ENCODE measurements at places on chromosomes 7 and 10.

DNA sequence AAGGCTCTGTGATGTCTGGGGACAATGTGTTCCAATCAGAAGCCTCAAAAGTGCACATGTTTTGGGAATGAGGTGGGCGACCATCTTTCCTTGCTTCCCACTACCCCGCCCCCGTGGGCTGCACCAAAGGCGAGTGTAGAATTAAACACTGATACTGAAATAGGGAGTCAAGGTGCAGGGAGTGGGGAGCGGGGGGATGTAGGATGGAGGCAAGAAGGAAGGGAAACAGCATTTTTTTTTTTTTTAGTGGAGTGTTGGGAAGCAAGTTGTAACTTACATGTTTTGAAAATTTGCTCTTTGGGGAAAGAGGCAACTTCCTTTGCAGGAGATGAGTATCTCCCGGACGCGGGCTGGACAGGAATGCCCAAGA, 484 bp upstream of the DLX5 start:
- no peak for DNase-seq

DNA sequence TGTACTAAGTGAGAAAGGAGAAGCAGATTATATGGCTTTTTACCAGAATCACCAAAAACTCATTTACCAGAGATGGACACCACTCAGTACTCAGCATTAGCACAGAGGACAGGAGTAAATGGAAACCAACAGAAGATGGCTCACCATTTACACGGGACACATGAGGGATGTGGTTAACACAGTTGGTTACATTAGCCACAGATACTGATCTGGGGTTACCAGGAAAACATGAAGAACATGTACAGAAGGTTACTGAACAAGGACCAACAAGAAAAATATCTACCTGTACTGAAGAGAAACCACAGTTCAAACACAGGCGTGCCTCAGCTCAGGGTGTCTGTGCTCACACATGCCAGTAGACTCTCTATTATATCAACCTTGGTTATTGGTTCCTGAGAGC, 1285.8 kb upstream of the SORCS1 start:
- DNase-seq, result no peak

GRCh38 chr10:17056781-17057428, 72.7 kb downstream of the CUBN start:
- no peak for DNase-seq

GRCh38 chr10:133283931-133284330, 7.3 kb upstream of the ADAM8 start:
- no peak for DNase-seq

DNA sequence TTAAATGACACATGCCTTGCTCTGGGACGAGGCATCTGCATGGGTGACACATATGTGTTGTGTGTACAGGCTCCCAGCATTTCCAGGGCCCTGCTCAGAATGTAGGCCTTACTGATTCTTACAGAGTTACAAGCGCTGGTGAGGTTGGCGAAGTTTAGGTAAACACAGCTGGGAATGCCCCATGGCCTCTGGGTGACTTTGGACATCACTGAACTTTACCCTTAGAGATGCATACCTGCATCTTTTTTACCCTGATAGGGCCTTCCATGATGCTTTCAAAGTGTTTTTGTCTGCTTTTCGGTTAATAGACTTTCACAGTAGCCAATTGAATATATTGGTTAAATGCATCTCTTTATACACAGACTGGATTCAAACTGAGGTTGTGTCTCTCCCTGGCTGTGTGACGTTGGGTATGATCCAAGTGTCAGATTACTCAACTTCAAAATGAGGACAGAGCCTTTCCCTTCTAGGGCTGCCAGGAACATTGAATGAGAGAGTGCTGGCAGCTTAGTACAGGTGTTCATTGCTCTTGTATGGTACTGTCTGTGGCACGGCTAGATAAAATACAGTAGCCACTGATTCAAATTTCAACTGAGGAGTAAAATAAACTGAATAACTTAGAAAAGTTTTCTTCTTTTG, 29.5 kb downstream of the EGFR start:
- DNase-seq, result no peak

GRCh38 chr10:8369666-8370065, 315.2 kb downstream of the GATA3 start:
- DNase-seq, result peak; percentile 32

- no peak for DNase-seq
Observed at GRCh38 chr10:33706746-33707145, 372.3 kb upstream of the NRP1 start.

DNA sequence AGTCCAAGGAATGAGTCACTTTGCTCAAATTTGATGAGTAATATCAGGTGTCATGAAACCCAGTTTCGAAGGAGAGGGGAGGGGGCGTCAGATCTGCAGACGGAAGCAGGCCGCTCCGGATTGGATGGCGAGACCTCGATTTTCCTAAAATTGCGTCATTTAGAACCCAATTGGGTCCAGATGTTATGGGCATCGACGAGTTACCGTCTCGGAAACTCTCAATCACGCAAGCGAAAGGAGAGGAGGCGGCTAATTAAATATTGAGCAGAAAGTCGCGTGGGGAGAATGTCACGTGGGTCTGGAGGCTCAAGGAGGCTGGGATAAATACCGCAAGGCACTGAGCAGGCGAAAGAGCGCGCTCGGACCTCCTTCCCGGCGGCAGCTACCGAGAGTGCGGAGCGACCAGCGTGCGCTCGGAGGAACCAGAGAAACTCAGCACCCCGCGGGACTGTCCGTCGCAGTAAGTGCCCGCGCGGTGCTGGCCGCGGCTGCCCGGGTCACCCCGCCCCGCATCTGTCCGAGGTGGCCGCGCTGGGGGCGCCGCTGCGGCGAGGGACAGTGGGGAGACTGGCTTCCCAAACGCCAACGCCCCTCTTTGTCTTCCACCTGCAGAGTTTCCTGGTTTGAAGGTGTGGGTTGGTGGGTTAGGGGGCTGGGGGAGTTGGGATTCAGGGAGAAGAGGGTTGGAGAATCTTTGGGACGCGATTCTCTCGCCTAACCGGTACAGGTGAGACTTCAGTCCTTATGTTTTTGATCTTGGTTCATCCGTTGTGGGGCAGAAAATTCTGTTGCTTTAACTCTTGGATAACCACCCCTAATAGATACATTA, at the start of gene TAC1:
Gene TAC1, plus strand, starts transcription at position 351 of the 829 bp plus-strand sequence. CDS start 527 bp downstream, outside the sequence.
- DNase-seq, result peak; percentile 2

DNA sequence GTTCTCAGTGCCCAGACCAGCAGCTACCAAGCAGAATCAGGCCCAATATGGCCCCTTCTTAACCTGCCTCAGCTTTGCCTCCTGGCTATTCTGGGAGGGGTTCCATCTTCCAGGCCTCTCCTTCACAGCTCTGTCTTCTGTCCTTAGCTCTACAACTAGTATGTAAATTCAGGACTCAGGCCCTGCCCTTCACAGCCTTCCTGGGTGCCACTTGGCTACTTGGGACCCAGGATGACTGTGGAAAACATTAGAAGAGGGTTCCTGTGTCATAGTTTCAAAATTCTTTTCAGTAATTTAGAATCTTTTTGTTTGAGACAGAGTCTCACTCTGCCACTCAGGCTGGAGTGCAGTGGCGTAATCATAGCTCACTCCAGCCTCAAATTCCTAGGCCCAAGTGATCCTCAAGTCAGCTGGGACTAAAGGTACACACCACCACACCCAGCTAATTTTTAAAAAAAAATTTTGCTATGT, 33.2 kb upstream of the PAPSS2 start:
- no peak for DNase-seq

DNA sequence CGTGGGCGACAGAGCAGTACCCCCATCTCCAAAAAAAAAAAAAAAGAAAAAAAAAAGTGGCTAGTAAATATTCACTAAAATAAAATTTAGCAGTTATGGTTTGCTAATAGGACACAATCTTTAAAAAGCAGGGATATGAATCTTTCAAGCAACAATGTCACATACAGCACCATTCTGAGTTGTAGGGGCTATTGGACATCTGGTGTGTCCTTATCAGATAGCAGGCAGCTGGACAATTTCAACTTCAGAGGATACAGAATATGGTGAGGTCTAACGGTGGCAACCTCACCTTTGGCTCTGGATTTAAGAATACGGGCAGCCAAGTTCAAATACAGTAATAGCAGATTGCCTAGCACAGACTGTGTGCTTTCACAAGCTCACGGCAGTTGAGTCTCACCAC, 51.1 kb downstream of the SLC37A3 start:
- no peak for DNase-seq

GRCh38 chr7:143429770-143430698, 13.2 kb upstream of the TAS2R60 start:
- no peak for DNase-seq

- DNase-seq, result peak; percentile 40
Observed at GRCh38 chr10:7787150-7787856, 490 bp downstream of the KIN start.

GRCh38 chr10:129741280-129741977, 222.6 kb downstream of the EBF3 start:
- no peak for DNase-seq

- no peak for DNase-seq
Observed at GRCh38 chr10:59867590-59867989, 38.8 kb downstream of the CCDC6 start.

- DNase-seq, result no peak
Observed at GRCh38 chr10:21518149-21518640, 7.3 kb downstream of the SKIDA1 start.

GRCh38 chr7:97844036-97844435, 28.2 kb downstream of the ASNS start:
- no peak for DNase-seq

DNA sequence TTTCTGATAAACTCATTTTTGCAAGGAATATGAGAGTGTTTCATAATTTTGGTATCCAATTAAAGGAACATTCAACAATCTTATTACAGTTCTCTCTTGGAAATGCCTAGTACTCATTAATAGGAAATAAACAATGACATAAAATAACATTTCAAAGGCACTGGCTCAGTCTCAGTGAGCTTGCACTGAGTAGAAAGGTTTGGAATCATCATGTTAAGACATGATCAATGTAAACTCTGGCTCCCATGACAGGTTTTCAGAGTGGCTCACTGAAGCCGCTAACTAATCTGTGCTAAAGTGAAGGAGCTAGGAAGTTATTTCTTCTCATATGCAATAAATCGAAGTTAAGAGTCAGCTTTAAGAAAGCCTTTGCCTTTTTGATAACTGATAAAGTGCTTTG, 203.3 kb upstream of the HGF start:
- DNase-seq, result no peak

DNA sequence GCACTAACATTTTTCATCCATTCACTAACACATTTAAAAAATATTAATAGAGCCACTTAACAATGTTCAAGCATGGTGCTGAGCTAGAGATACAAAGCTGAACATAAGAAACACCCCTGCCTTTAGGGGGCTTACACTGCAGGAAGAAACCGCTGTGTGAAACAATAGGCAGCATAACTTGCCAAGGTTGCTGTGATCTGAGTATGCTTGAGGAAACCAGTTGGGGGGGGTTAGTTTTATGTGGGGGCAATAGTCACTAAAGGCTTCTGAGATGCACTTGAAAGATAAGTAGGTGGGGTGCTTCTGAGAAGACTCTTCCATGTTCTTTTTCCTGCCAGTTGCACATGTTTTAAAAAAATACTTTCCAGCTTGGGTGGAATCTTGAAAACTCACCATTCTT, 2.8 kb downstream of the RBM17 start:
- peak; percentile 64 for DNase-seq

DNA sequence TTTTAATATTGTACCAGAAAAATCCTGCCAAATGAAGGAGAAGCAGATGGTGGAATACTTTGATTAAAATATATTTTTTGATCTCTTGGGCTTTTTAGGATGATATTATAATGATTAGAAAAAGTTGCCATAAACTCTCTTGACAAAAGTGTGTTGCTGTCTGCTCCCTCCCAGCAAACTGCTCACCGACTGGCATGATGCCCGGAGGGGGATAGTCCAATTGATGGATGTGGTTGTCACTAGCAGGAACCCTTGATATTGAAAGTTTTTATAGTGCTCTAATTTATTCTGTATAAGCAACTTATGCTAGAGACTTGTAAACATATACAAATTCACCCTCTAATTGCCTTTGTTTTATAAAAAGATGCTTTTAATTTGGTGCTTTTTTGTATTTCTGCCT, 114.0 kb downstream of the DNAH11 start:
- DNase-seq, result no peak

DNA sequence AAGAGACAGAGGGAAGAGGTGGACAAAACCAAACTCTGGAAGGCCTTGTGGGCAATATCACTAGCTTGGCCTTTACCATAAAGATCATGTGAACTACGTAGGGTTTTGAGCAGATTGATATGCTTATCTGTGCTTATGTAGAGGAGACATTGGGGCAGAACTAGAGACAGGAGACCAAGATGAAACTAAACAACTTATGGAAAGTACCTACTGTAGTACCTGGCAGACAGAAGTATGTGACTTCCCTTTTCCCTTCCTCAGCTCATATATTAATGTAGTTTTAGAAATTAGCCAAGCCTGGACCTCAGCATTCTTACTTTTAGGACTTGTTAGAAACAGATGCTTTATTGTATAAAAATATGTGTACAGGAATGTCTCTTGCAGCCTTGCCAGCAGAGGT, 14.0 kb upstream of the IL6 start:
- no peak for DNase-seq

GRCh38 chr7:81886211-81886764, 116.4 kb upstream of the HGF start:
- DNase-seq, result no peak

GRCh38 chr10:124539935-124540641, 78.5 kb downstream of the LHPP start:
- DNase-seq, result peak; percentile 75

- no peak for DNase-seq
Observed at GRCh38 chr10:50550291-50550839, 73.4 kb downstream of the SGMS1 start.

- DNase-seq, result no peak
Observed at GRCh38 chr10:14086596-14086995, 244.1 kb downstream of the FRMD4A start.

GRCh38 chr7:16963044-16963443, 81.3 kb upstream of the AGR3 start:
- no peak for DNase-seq

DNA sequence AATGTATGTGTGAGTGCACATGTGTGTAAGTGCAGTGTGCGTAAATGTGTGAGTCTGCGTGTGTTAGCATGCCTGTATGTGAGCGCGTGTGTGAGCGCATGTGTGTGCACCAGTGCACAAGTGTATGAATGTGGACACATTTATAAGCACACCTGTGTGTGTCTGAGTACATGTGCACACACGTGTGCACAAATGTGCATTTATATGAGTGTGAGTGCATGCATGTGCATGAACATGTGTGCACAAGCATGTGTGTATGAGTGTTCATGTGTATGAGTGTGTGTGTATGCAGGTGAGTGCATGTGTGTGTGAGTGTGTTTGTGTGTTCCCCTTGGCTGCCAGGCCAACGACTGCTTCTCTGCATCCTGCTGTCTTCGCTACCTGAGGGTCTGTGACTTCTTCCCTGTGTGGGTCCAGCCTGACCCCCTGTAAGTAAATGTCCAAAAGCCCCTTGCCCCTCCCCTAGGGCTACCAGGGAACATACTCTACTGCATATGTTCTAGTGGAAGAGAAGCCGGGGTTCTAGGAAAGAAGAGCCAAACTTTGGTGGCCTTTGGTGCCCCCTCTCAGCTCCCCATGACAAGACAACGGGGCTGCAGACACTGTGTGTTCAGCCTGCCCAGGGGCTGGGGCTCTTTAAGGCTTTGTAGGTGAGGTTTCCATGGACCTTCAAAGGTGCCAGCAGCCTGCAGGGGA, 17.0 kb downstream of the GOLGA7B start:
- DNase-seq, result no peak

- DNase-seq, result no peak
Observed at GRCh38 chr10:92756201-92757065, 66.7 kb downstream of the HHEX start.

Data from activated CD8-positive, alpha-beta T cell treated with anti-CD3 and anti-CD28 coated beads for 36 hours (primary cell).